ENCODE measurements at places on chromosomes 2 and 18. TPM values are rescaled to one million over a fixed set of nuclear protein-coding genes. Genes with fewer than 3 reads are reported as not detected.

Gene RPRM
- 38.4 TPM for total RNA-seq

GRCh38 chr2:11004199-11004598 is 92.5 kb downstream of the KCNF1 start:
- no peak overlapping the region for H3K4me3 ChIP-seq
- H3K27ac ChIP-seq: no peak overlapping the region
- H3K4me1 ChIP-seq: no peaks in the 10 kb centered on the region
- DNase-seq: no peak
- no peaks in the 10 kb centered on the region for H3K27me3 ChIP-seq

- no peaks in the 10 kb centered on the region for H3K36me3 ChIP-seq
- no peaks in the 10 kb centered on the region for H3K4me1 ChIP-seq
- no peak for DNase-seq
- H3K27ac ChIP-seq: no peak overlapping the region
Observed at GRCh38 chr2:238693337-238694093, 154.4 kb upstream of the TWIST2 start.

Gene SCG2
- total RNA-seq: 4.4 TPM

Gene RGPD3
- total RNA-seq: 0.22 TPM

- H3K4me3 ChIP-seq: no peak overlapping the region
- H3K4me1 ChIP-seq: 0 out of 2 replicates have a peak, but pooled peaks cover 1% of the 10 kb centered on the region
- no peaks in the 10 kb centered on the region for H3K36me3 ChIP-seq
- no peaks in the 10 kb centered on the region for H3K27me3 ChIP-seq
Observed at GRCh38 chr2:6392966-6393365, 472.7 kb downstream of the CMPK2 start.

DNA sequence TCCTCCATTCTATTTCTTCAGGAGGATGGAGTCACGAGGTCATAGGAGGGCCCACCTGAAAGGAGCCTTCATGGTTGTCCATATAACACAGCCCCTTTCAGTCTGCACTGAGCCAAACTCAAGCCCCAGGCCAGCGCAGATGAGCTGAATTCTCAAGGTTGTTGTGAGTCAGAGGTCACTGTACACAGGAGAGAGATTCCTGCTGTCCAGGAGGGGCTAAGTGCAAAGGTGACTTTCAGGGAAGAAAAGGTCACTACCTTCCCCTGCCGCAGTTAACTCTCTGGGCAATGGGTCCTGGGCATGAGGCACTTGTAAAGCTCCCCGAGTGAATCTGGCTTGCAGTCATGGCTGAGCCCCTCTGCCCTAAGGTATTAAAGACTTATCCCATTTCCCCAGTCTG is 150.7 kb downstream of the CTIF start:
- no peaks in the 10 kb centered on the region for H3K4me1 ChIP-seq
- H3K27me3 ChIP-seq: no peaks in the 10 kb centered on the region
- H3K36me3 ChIP-seq: peaks cover 5% of the 10 kb centered on the region
- no peak overlapping the region for H3K4me3 ChIP-seq
- no peak for DNase-seq

Gene DAW1
- not detected for total RNA-seq

Data from H9 (cell line).